Sigmoid colon (tissue), 7 donors: ENCODE measurements at places on chromosomes 3 and 15.

DNA sequence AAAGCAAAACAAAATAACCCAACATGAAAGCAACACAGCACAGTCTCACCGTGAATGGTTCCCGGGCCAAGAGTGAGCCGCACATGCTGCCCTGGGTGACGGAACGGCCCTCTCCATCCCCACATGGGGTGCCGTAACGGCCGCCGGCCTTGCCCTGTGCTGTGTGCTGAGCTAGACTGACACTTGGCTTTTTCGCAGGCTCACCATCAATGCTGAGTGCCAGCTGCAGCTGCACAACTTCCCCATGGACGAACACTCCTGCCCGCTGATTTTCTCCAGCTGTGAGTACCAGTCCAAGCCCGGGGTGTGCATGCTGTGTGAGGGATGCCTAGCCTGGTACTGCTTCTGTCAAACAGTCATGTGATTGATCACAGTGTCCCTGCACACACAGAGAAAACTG lies 357.6 kb downstream of the GABRG3 start:
- DNase-seq: no peak

DNA sequence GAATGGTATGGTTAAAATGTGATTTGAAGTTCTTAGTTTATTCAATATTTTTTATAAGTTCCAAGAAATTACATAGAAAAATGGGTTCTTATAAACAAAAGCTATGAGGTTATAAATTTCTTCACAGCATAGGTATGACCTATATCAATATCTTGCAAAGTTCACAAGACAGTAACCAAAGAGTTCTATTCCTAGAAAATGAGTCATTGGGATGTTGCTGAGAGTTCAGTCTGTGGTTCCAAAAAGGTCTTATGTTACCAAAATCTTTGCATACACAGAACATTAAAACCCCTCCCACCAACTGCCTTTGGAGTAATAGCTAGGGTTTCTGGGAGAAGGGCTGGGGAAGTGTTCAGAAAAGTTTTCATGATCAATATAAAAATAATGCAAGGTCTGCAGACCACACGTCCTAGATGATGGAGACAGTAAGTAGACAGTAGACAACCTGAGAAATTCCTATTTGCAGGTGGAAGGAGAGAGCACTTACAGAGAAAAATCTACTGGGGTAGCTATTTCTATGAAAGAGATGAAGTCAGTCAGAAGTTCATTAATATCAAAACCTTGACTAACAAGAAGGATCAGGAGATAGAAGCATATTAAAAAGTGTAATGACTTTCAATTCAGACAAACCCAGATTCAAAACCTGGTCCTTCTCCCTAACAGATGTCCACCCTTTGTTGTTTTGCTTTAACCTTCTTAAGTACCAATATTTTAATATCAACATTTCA lies 279.3 kb downstream of the KCNH8 start:
- DNase-seq: no peak

- DNase-seq: no peak
Observed at GRCh38 chr3:102735311-102735710, 300.5 kb downstream of the ZPLD1 start.

DNA sequence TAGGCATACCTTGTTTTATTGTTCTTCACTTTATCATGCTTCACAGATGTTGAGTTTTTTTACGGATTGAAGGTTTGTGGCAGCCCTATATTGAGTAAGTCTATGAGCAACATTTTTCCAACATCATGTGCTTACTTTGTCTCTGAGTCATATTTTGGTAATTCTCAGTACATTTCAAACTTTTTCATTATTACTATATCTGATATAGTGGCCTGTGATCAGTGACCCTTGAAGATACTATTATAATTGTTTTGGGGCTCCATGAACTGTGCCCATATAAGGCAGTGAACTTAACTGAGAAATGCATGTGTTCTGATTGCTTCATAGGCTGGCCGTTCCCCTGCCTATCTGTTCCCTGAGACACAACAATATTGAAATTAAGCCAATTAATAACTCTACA lies 42.8 kb upstream of the NSMCE3 start:
- no peak for DNase-seq

DNA sequence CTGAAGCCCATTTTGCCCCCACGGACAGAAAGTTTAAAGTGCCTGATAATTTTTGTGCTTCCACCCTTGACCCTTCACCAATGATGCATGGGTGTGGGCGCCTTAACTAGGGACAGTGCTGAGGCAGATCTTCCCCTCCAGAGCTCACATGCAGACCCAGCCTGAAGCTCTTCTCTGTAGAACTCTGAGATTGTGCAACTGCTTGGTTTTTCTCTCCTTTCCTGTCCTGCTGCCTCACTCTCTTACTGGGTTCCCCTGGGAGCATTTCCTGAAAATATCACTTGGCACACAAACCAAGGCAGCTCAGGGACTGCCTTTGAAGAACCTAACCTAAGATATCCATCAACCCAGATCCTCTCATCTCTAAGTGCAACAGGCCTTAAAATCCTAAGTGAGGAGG lies 220.3 kb upstream of the STT3B start:
- DNase-seq: no peak
